ENCODE measurements at places on chromosomes 16 and 17.

GRCh38 chr16:11535494-11535893, 51.2 kb downstream of the LITAF start:
- DNase-seq: no peak

GRCh38 chr17:27417596-27418365, 38.5 kb upstream of the KSR1 start:
- DNase-seq: no peak

- no peak for DNase-seq
Measured at GRCh38 chr17:80377798-80378197, 37.2 kb upstream of the ENDOV start.

DNA sequence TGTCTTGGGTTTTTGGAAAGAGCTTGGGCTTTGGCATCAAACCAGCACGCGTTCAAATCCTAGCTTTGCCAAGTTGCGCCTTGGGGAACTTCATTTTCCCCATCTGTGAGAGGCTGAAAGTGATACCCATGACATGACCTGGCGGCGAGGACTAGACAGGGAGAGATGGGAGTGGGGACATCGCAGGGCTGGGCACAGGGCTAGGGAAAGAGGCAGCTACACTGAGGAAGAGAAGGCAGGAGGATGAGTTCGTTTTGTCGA, 202.9 kb downstream of the IRF8 start:
- no peak for DNase-seq

GRCh38 chr17:82047914-82048570, 3.6 kb downstream of the RFNG start:
- DNase-seq: no peak

DNA sequence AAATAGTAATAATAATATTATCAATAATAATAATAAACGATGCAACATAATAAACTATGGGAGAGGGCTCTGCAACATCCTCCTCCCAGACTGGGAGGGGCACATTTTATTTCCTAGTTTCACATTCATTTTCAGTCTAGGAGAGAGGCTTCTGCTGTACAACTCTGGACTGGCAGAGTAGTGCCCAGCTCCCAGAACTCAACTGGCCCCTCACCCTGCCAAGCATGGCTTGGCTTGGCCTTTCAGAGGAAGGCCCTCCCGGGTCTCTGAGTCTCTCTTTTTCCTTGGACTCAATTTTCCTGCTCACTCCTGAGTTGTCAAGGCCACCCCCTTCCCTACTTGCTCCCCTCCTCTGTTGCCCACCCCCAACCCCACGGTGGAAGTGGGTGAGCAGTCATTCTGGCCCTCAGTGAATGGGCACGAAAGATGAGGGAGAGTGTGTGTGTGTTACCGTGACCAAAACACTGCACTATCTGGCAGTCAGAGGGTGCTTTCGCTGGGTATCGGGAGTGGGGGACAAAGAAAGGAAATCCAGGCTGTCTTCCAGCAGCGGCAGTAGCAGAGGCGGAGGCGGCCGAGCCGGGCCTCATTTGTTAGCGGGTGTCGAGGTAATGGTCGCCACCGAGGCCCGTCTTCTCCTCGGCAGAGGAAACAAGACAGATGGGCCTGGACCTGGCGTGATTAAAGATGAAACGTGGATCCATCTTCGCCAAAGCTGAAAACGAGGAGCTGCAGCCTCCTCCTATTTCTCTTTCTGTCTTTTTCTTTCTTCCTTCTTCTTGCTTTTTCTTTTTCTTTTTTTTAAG, 2.3 kb downstream of the HOXB4 start:
- no peak for DNase-seq

GRCh38 chr17:61766520-61766919, 96.8 kb downstream of the BRIP1 start:
- DNase-seq: no peak

DNA sequence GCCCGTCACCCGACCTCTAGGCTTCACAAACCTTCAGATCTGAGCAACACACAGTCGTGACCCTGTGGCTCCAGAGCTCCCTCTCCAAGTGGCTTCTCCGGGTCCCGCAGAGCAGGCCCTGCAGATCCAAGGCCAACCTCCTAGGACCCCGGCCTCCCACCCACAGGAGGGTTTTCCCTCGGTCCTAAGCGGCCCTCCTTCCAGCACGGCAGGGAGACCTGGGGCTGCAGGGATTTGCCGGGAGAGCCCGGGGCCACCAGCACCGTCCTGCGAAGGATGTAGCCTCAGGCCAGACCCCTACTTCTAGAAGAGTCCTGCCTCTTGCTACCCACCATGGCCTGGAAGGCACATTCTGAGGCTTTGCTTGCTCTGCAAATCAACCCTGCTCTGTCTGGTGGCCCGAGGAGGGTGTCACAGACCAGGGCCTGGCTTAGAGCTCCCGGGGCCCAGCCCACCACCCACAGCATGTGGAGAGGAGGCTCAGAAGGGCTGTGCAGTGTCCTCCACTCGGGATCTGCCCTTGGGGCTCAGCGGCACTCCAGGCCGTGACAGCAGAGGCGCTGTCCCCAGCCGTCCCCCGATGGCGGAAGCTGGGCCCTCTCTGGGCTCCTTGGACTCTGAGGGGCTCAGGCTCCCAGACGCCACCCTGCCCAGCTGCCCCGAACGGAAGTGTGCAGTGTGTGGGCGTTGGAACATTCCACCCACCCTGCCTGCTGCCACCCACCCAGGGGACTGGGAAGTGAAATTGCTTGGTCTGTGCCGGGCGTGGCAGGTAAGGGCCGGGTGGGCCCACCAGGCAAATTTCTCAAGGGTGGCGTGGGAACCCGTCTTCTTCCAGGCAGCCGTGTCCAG, 28.8 kb upstream of the ACSF3 start:
- no peak for DNase-seq

GRCh38 chr16:54792811-54793210, 137.9 kb upstream of the IRX5 start:
- DNase-seq: no peak

DNA sequence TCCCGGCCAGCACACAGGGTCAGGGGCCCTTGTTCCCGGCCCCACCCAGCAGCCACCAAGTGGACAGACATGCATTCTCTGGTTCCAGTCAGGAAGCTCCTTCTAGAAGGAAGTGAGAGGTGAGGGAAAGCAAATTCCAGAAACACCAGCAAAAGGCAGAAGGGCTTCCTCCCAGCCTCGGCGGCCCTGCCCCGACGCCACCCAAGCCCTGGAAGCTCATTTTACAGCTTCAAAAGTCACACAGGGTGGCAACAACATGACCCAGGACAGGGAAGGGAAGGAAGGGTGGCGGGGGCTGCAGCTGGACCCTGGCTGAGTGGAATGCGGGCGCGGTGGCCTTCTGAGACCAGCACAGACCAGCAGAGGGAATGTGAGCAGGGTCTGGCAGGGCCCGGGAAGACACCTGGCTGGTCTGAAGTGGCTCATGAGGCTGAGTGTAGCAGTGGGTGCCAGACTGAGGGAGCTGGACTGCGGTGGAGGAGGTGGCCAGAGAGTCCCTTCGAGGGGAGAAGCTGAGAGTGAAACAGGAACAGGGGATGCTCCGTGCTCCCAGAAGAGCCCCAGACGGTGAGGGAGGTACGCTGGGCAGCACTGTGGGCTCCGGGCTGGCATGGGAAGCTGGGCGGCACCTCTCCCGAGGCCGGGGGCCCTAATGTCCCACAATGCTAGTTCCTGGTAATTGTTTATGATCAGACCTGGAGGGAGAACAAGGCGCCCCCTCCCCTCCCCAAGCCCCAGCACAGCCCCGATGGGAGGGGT, 1.9 kb upstream of the UNC13D start:
- DNase-seq: no peak

GRCh38 chr17:71948703-71949422, 172.0 kb upstream of the SOX9 start:
- DNase-seq: no peak

GRCh38 chr16:27235055-27235937, 32.0 kb downstream of the KDM8 start:
- no peak for DNase-seq

- DNase-seq: no peak
Measured at GRCh38 chr17:48427598-48427997, 2.4 kb downstream of the SKAP1 start.

- no peak for DNase-seq
Measured at GRCh38 chr17:17086585-17086984, 44.3 kb downstream of the MPRIP start.

GRCh38 chr17:61040666-61041065, 359.0 kb upstream of the TBX2 start:
- no peak for DNase-seq

- no peak for DNase-seq
Measured at GRCh38 chr17:67244431-67245072, 444 bp downstream of the HELZ start.

DNA sequence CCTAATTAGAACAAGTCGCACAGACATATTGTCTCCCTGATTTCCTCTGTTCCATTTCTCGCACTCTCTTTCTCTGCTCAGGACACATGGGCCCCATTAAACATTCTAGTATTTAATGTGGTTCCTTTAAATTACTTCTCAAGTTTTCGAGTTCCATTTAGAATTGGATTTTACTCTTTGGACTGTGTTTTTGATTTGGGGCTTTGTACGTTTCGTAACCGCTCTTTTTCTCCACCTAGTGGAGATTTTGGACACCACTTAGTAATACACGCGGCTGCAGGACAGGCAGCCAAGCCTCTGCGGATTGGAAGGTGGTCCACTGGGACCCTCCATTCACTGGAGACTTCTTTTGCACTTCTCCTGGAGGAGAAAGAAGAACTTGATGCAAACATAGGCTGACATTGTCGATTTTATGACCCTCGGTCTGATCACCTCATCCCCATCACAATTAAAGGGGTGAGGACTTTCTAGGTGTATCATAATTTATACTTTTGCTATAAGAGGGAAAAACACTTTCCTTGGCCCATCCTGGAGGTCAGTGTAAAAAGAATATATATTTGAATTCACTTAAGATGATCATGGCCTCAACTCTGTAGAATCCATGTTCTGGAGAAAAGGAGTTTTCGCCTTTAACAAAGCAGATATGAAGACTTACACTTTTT, 85.7 kb downstream of the NOG start:
- no peak for DNase-seq

DNA sequence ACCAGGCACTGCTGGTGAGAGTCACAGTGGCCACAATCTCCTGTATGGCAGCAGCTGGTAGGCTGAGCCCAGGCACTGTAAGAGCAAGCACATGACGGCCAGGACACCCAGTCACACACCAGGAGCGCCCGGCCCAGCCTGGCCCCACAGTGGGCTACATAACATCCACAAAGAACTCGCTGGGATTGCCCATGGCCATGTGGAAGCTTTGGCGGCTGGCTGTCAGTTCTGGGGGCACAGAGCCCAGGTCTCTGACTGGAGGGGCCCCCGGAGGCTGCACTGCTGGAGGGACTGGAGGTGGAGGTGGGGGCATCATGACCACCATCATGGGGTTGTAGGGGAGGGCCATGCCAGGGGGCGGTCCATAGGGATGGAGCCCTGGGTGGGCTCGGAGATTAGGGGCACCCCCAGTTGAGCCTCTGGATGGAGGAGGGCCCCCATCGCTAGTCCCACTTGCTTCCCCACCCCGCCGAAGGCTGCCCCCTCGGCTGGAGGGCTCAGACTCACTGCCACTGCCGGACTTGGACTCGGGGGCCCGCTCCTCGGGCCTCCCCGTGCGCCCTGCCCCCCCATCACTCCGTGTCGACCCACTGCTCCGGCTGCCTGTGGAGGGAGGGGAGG, 6.1 kb downstream of the ACADVL start:
- DNase-seq: no peak

DNA sequence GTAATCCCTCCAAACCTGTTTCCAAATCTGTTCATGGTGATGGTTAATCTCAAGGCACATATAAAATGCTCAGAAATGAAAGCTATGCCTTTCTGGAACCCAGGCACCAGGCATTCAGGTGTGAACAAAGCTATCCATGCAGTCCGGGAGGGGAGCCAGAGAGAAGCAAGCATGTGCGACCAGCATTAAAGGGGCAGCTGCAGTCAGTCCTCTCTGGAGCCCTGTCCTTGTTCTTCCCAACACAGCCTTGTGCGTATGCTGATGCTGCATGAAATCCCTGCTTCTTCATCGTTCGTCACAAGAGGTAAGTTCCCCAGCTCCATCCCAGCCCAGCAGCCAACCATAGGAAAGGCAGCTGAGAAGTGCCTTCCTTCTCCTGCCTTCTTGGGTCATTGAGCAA, 148.7 kb downstream of the GRIN2A start:
- no peak for DNase-seq

DNA sequence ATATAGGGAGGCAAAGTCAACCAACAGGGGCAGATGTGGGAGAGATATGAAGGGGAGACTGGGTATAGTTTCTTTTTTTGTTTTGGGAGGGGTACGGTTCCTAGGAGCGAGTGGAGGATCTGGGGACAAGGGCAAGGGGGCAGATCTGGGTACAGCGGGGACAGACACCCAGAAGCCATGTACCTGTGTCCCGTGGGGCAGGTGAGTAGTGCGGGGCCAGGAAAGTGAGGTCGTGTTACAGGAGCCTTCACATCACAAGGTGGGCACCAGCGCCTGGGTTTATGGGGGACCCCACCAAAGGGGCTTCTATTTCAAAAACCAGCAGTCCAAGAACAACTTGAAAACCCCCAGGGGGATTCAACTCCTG, 11.5 kb downstream of the LITAF start:
- no peak for DNase-seq

DNA sequence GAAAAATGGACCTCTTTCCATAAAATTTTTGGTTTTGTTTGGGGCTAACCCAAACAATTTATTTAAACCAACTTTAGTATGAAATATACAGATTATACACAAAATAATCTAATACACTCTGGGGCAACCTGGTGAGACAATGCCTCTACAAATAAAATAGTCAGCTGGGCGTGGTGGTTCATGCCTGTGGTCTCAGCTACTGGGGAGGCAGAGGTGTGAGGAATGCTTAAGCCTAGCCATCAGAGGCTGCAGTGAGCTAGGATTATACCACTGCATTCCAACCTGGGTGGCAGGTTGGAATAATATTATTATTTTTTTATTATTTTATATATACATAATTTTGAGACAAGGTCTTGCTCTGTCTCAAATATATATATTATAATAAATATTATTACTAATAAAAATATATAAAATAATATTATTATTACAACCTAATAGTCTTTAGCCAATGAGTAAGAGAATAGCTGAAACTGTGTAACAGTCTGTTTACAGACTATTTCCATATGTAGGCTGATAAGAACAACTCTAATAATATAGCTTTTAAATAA, 50.5 kb downstream of the GLG1 start:
- no peak for DNase-seq

GRCh38 chr17:54348234-54348633, 525.5 kb downstream of the KIF2B start:
- no peak for DNase-seq

DNA sequence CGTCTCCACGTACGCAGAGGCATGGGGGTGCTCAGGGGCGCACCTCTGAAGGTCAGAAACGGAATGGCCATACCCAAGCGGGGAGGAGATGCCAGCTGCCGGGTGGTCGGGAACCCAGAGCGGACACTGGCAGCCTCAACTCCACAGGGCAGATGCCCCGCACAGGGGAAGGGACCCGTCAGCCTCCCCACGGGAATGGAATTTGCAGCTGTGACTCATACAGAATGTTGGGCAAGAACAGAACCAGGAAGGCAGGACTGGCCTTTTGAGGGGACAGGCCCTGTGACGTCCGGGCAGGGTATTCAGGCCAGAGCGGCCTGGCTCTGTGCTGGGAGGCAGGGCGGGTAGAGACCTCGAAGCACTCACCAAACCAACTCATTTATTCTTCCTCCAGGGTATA, 7.5 kb downstream of the TK1 start:
- DNase-seq: no peak

GRCh38 chr17:10727192-10727591, 2.6 kb downstream of the TMEM220 start:
- no peak for DNase-seq

GRCh38 chr17:10162096-10162495, 36.3 kb downstream of the GAS7 start:
- DNase-seq: no peak

- no peak for DNase-seq
Measured at GRCh38 chr17:5562661-5563360, 21.5 kb downstream of the NLRP1 start.

- DNase-seq: no peak
Measured at GRCh38 chr17:17831208-17832031, 5.4 kb downstream of the SREBF1 start.
